ENCODE measurements at places on chromosomes 12 and 14.

GRCh38 chr12:62776575-62776974 lies 158.4 kb downstream of the PPM1H start:
- no peak for DNase-seq

GRCh38 chr12:83573671-83574070 lies 887.0 kb downstream of the TMTC2 start:
- DNase-seq: no peak

- DNase-seq: no peak
Observed at GRCh38 chr12:3124917-3125316, 47.7 kb downstream of the TSPAN9 start.

DNA sequence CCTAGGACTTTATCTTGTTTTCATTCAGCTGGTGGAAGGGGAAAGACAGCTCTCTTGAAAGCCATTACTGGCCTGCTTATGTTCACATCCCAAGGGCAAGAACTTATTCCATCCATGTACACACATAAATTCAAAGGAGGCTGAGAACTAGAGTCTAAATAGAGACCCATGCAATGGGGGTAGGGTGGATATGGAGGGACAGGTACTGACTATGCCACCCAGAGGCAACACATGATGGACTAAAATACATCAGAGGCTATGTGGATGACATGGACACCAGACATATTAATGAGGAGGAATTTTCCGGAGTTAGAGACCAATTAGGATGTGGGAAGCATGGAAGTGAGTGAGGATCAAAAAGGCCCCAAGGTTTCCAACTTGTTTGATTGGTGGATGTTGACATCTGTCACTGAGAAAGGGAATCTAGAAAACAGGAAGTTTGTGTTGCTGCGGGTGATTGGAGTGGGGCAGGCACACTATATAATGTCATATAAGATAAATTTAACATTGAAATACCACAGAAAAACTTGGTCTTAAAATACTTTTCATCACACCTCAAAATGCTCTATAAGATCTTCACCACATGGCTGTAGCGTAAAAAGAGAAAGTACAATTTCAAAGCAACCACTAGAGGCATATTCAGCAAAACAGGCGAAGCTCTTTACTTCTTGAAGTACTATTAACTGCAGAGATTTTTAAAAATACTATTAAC lies 130.4 kb downstream of the GRIP1 start:
- no peak for DNase-seq

- DNase-seq: no peak
Observed at GRCh38 chr12:106213662-106214061, 34.2 kb downstream of the CKAP4 start.

GRCh38 chr14:32022525-32022924 lies 54.6 kb upstream of the ARHGAP5 start:
- DNase-seq: no peak

GRCh38 chr12:6377667-6377994 lies 2.3 kb upstream of the SCNN1A start:
- no peak for DNase-seq

- no peak for DNase-seq
Observed at GRCh38 chr12:111558107-111558376, 41.1 kb downstream of the ATXN2 start.

DNA sequence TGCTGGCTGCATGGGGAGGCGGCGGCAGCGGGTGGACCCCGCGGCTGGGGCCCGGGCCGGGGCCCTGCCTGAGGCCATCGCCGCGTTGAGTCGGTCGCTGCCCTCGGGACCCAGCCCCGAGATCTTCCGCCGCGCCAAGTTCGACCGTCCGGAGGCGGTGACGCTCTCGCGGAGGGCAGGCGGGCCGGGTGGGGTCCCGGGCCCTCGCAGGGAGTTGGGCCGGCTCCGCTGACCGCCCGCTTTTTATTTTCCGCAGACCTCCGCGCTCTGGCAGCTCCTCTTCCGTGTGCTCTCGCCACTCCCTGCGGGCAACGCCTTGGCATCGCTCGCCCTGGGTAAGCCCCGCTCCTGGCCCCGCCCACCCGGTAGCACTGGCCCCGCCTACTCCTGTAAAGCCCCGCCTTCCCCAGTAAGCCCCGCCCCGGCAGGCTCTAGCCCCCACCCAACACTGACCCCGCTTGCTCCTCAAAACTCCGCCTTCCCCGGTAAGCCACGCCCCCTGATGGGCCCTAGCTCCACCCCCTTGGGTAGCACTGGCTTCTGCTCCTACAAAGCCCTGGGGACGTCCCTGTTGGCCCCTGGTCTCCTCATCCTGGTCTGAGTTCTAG lies 424 bp downstream of the TEDC1 start:
- peak; percentile 92 for DNase-seq

GRCh38 chr12:132123970-132124765 lies 20.0 kb downstream of the DDX51 start:
- DNase-seq: no peak

DNA sequence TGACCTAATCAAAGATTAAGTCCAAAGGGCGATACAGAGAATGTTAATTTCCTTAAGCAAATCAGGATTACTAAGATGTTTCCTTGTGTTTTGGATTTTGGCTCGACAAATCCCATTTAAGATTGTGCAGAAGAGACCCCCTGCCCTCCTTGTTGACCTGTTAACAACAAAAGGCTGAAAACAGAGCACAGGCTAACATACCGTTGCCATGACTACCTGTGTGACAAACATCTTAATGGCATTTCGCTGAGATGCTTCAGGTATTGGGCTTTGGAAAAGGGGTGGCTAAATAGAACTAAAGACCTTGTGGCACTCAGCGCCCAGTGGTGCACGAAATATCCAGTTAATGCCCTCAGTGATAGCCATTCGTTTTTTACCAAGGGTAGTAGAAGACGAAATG lies 1532.3 kb upstream of the TMEM132C start:
- DNase-seq: no peak

- DNase-seq: peak; percentile 80
Observed at GRCh38 chr14:61456720-61457119, 135.3 kb downstream of the PRKCH start.

- DNase-seq: no peak
Observed at GRCh38 chr12:50275556-50275955, 7.8 kb downstream of the LIMA1 start.

- DNase-seq: no peak
Observed at GRCh38 chr14:72830356-72830755, 63.5 kb downstream of the DPF3 start.

DNA sequence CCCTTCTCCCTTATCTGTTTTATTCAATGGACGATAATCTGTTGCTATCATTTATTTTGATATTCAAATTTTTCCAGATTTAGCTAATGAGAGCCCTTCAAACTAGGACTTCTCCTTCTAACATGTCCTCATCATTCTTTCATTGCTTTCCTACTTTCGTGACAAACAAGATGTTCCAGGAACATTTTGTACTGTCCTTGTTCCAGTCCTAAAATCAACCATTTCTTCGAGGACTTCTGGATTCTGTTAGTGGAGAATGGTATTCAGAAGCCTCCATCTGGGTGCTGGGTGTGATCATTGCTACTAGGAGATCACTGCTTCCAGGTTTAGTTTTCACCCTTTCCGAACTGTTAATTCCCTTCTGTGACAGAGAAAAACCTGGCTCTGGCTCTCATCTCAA lies 29.5 kb upstream of the FBXO34 start:
- no peak for DNase-seq

All from stimulated activated CD4-positive, alpha-beta T cell treated with anti-CD3 and anti-CD28 coated beads, Interleukin-15, amount 100 ng/mL, for 48 hours (primary cell).